ENCODE measurements at places on chromosomes 2 and 18.
A peak's percentile ranks its signal among the peaks of the same experiment; 100 is the strongest.

GRCh38 chr2:96961210-96961950 lies 25.0 kb downstream of the FAM178B start:
- DNase-seq, result no peak

DNA sequence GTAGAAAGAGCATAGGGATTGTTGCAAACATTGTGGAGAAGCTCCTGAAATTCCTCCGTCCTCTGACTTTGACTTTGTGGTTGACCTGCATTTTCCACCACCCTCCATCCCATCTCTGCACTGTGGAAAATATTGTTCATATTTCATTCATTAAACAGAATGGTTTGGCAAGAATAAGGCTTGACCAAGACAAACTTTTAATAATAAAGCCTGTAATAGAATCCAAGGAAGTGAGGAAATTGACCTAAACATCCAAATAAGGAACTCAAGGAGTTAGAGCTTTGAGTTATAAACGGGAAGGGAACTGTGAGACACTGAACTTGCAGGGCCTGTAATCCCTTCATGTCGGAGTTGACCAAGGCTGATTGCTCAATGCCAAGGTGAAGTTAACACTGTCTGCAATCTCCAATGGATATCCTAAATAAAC lies 115.2 kb downstream of the GFPT1 start:
- DNase-seq, result no peak

GRCh38 chr18:42274488-42275137 lies 319.6 kb downstream of the PIK3C3 start:
- DNase-seq, result peak; percentile 53

- no peak for DNase-seq
Measured at GRCh38 chr2:120637847-120638246, 97.8 kb upstream of the GLI2 start.

DNA sequence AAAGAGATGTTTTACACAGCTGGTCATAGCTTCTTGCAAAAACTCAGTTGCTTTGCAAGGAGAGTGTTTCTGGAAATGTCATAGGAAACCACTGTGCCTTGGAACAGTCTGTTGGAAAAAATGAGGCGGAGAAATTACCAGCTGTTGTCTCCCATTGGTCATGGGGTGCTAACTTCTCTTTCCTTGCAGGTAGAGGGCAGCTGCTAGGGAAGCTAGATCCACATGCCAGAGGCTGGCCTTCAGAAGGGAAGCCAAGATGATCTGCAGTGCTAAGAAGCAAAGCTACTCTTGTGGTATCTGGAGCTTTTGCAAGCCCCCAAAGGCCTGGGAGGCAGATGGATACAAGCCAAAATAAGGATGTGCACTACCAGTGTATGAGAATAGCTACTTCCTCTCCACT lies 34.8 kb upstream of the LAMA1 start:
- no peak for DNase-seq

DNA sequence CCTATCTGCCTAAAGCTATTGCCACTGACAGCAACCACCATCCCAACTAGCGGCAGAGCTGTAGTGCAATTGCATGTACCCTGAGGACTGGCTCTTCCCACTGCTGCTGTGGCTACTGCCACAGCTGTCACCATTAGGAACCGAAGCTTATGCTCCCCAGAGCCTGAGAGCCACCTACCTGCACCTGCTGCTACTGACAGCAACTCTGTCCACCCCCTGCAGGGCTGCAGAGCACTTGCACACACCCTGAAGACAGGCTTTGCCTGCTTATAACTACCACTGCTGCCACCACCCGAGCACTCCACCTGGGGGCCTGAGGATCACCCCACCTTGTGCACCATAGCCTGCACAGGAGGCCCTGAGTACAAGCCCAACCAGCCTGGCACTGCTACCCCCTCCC lies 217.6 kb upstream of the FOSL2 start:
- DNase-seq, result no peak

GRCh38 chr2:34372967-34373366 lies 773.9 kb upstream of the FAM98A start:
- no peak for DNase-seq

DNA sequence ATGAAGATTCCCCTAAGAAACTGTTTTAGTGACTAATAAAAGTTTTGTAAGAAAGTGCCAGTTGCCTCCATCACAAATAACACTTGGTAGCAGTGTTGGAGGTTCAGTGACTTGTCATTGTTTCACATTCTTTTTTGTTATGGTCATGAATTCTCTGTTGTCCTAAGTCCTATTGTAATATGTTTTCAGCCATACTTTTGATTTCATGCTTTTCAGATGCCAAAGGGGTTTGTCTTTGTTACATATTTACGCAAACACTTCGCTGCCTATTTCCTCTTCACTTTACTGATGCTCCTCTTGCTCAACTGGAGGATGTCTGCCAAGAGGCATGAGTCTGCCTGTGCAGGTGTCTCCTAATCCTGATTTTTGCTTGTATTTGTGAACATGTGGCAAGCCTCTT lies 66.6 kb downstream of the PHLPP1 start:
- no peak for DNase-seq

DNA sequence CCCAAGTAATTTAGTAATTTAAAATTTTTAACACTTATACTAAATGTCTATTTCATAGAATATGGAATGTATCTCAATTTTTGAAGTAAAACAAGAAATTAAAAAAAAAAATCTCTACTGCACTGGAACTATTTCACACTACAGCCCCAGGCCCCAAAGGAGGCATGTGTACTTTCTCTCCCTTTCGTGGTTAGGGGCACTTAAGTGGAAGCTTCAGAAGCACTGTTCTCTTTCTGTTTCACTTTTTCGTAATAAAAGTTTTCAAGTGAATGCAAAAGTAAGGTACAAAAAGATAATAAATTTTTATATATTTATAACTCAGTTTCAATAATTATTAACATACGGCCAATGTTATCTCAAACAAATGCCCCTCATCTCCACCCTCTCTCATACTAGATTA lies 123.8 kb upstream of the STON1 start:
- no peak for DNase-seq
